ENCODE measurements at places on chromosomes 1 and 21.

DNA sequence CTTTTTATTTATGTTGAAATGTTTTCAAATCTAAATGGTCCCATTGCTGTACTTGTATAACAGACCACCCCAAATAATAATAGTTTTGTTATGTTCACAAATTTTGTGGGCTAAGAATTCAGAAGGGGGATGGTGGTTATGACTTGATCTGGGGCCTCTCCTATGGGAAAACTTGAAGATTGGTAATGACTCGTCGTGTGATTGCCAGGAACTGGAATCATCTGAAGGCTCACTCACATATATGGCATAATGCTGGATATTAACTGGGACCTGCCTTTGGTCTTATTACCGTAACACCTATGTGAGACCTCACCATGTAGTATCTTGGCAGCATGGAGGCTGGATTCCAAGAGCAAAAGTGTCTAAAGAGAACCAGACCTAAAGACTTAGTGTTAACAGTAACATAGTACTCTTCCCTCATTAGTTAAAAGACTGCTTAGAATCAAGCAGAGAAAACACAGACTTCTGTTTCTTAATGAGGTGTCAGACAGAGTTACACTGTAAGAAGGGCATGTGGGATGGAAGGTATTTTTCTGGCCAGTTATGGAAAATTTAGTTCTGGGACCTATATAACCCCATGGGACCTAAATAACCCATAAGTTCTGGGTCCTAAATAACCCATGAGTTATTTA is 11.9 kb downstream of the LYPLAL1 start:
- no peak for DNase-seq

- no peak for DNase-seq
Measured at GRCh38 chr1:185610954-185611353, 123.2 kb upstream of the HMCN1 start.

- DNase-seq = no peak
Measured at GRCh38 chr1:2315674-2316450, 75.5 kb downstream of the MORN1 start.

GRCh38 chr1:192756314-192756713 is 52.5 kb upstream of the RGS2 start:
- DNase-seq = no peak

- no peak for DNase-seq
Measured at GRCh38 chr1:193185901-193186731, at the start of gene B3GALT2. Gene B3GALT2, minus strand, starts transcription at chr1:193186613. Its CDS starts 5,051 bp downstream, at chr1:193181562.

DNA sequence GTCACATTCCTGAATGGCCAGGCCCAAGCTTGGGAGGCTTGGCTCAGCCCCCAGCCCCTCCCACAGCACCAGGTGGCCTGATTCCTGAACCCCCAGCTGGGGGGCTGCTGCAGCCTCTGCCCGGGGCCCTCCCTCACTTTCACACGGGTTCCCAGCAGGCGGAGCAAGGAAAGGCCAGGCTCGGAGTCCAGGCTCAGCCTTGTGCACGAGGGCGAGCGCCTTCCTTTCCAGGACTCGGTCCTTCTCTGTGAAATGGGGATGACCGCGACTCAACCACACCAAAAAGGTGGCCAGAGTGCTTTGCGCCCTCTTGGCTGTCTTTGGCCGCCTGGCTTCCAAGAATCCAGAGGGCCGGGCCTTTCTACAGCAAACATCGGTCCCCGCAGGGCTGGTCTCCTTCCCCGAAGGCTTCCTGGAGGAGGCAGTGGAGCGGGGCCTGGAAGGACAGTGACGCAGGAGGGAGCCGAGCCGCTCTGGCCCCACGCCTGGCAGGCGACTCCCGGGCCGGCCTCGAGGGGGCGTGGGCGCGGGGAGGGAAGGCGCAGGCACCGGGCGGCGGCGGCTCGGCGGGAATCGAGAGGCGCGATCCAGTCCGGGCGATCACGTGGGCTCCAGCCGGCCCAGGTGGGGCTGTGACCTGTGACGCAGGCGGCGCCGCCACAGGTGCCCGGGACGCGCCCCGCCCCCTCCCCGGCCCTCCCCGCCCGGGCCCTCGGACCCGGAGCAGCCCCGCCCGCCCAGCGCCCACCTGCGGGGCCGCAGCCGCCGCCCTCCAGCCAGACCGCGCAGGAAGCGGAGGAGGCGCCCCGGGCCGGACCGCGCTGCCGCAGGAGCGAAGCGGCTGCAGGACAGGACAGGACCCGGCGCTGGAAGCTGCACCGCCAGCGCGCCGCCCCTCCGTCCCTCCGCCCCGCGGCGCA is at the start of gene ARHGEF16:
Gene ARHGEF16 (plus strand): TSS at position 775 of the 920 bp plus-strand sequence. CDS start 8,420 bp downstream, outside the sequence.
- DNase-seq = peak; percentile 10

DNA sequence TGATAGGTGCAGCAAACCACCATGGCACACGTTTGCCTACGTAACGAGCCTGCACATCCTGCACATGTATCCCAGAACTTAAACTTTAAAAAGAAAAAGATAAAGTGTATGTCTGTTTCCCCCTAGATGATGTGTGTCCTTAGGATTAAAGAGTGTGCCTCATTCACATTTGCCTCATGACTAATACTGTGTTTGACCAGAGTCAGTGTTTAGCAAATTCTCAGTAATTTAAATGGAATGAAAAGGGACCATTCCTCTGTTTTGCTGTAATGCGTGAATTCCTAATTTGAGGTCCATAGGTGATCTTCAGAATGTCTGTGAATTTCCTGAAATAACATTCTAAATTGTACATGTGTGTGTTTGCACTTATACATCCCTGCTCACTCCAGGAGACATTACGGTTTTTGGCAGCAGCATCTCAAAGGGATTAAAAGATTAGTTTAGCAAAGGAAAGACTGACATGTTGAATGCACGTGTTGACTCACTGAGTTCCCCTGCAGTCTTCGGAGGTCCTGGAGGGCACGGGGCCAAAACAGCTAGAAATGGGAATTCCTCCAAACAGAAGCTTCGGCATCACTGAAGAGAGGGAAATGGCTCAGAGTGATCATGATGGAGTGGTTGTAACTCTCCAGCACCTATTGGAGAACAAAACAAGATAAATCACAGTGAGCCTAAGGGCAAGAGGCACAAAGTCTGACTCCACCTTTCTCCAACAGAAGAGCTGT is 19.1 kb upstream of the SLC35F3 start:
- DNase-seq = no peak

GRCh38 chr21:42843056-42843455 is 36.3 kb downstream of the WDR4 start:
- DNase-seq = no peak

- no peak for DNase-seq
Measured at GRCh38 chr1:227273557-227273956, 44.7 kb downstream of the CDC42BPA start.

DNA sequence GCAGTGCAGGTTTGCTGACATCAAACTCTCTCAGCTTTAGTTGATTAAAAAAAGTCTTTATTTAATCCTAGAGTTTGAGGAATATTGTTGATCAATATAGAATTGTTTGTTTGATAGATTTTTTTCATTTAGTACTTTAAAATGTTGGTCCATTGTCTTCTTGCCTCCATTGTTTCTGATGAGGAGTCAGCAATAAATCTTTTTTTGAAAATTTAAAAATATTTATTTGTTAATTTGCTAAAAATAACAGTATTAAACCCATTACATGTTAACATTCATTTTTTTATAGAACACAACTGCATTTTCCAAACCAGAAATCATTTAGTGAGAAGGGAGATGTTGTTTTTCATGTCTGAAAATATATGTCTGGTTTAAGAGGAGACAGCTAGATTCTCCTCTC is 173.8 kb upstream of the USP24 start:
- DNase-seq = no peak

GRCh38 chr1:38605063-38605462 is 254.5 kb downstream of the RRAGC start:
- no peak for DNase-seq

GRCh38 chr1:169585181-169585580 is 1.1 kb downstream of the F5 start:
- no peak for DNase-seq

DNA sequence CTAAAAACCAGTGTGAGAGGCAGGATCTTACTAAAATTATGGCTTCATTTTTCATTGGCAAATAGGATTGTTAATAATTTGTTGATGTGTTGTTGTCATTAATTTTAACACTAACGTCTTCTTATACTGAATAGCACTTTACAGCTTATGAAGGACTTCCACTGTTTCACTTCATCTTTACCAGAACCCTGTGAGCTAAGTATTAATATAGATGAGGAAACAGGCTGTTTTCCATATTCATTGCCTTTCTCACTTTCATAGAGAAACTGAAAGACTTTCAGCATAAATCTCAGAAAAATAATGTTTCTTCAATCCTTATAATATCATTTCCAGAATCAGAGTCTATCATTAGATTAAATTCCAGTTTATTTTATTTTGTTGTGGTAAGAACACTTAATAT is 8.5 kb downstream of the MAP10 start:
- DNase-seq = no peak

GRCh38 chr1:167273027-167273800 is 52.5 kb downstream of the POU2F1 start:
- no peak for DNase-seq

Data from stimulated activated CD8-positive, alpha-beta memory T cell treated with anti-CD3 and anti-CD28 coated beads, Interleukin-7, amount 100 ng/mL, for 4 hours (primary cell).